ENCODE measurements at places on chromosomes 7 and 10.

DNA sequence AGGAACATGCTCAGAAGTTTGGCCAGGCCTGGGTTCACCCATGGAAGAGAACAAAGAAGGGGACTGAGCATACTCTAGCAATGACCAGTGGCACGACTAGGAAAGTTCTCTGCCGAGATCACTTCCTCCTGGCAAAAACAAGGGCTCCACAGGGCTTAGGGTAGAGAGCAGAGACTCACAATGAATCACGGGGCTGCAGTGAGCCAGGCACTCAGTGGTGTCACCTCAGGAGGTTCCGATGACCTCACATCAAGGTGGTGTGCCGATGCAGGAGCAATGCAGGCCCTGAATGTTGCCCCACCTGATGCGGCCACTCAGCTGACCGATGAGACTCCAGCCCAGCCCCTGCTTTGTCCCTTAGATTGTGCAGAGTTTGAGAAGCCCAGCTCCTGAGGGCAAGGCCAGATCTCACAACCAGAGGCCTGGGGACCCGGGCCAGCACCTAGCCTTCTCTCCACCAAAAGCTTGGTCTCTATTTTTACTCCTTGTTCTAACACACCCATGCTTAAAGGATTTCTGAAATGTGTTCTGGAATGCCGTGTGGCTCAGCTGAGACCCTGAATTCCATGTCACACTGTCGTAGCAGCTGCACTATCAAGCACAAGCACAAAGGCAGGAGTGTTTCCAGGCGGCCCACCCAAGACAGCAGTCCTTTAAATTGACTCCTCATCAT, 60.9 kb downstream of the COBL start:
- DNase-seq: no peak

- DNase-seq: peak; percentile 77
Observed at GRCh38 chr7:24979863-24980533, at the start of gene OSBPL3. Gene OSBPL3, minus strand, starts transcription at chr7:24980178. Its CDS starts 87,706 bp downstream, at chr7:24892472.

DNA sequence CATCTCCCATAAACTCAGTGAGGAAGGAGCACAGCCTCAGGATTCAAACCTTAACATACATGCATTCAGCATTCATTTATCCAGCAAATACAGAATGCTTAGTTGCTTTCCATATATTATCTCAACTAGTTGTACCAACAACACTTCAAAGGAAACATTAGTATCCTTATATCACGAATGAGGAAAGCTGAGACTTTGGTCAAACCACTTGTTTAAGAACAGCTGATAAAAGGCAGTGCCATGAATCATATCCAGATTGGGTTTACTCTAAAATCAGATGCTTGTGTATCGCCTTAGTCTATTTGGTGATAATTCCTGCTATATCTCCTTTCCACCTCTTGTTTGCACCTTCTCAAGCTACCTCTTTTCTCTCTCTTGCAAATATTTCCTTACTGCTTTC, 1.9 kb upstream of the CPED1 start:
- DNase-seq: no peak

- no peak for DNase-seq
Observed at GRCh38 chr10:26715137-26715487, 17.6 kb downstream of the PDSS1 start.

DNA sequence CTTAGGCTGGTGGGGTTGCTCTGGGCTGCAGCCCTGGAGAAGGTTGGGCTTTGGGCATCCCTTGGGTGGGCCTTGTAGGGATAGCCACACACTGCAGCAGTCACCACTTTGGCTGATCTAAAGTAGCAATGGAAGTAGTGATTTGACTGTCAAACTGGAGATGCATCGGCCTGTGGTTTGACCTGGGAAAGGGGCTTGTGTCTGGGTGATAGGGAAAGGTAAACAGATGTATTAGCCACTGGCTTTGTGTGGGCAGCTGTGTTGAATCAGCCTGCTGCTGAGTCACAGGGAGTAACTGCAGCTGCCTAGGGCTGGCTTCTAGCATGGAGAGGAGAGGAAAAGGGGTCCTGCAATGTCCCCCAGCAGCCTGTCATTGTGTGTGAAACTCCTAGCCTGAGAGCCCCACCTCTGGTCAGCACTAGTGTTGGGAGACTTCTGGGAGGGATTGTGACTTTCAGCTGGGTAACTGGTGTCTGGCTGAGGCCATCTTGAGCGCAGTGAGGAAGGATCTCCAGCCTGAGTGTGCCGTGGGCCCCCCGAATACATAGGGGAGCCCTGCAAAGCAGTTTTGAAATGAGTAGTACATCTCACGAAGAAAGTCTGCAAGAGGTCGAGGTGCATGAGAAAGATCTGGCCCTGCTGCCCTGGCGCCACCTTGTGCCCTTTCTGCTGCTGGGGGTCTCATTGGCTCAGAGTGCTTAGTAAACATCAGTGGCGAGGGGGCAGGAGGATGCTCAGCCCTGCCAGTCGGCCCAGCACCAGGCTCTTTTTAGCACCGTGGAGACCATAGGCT, 117.3 kb downstream of the FANK1 start:
- no peak for DNase-seq

DNA sequence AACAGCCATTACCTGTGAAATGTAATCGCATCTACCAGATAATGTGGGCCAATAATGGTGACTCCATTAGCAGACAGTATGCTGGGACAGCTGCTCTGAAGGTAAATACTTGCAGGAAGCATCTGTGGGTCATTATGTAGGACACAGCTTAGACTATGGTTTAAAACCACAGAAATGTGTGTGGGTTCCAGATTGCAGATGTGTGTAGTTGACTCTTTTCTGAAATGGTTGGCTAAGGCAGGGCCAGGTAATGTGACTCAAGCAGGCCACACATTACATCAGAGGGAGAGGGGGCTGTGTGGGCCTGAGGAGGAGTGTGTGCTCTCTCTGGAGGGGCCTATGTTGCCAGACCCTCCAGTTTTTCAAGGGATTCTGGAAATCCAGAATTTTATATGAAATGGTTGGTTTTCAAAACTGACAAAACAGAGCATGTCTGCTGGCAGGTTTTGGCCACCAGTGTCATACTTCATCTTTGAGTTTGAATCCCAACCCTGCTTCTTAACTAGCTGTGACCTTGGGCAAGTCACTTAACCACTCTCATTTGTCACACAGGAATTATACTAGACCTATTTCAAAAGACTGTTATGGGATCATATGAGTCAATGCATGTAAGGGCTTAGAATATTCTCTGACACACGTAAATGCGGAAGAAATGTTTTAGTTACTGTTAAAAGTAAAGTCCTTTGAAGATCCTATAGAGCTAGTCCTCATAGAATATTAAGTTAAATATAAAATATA, 64.5 kb downstream of the MCMBP start:
- no peak for DNase-seq

GRCh38 chr7:138563808-138564207, 103.7 kb downstream of the TRIM24 start:
- DNase-seq: no peak

- no peak for DNase-seq
Observed at GRCh38 chr7:117530390-117530789, 50.6 kb downstream of the CFTR start.

DNA sequence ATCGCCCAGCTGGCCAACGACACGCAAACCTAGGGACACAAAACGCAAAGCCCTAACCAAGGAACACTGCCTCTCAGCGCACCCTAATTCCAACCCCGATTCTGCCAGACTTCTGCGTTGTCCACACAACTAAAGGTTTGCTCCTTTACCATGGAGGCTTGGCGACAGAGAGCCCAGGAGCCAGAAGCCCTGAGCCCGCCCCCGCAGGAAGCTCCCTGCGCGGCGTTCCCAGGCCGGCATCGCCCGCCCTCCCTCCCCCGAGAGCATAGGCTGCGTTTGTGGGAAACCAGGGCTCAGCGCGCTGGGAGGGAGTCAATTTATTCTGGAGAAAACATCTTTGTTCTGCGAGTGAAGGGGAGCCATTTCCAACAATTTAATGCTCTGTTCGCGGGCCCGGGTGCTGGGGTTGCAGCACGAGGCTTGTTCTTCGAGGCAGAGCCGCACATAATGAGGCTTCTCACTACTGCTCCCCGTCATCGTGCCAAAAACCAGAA, 103.9 kb downstream of the GRID1 start:
- DNase-seq: peak; percentile 18

DNA sequence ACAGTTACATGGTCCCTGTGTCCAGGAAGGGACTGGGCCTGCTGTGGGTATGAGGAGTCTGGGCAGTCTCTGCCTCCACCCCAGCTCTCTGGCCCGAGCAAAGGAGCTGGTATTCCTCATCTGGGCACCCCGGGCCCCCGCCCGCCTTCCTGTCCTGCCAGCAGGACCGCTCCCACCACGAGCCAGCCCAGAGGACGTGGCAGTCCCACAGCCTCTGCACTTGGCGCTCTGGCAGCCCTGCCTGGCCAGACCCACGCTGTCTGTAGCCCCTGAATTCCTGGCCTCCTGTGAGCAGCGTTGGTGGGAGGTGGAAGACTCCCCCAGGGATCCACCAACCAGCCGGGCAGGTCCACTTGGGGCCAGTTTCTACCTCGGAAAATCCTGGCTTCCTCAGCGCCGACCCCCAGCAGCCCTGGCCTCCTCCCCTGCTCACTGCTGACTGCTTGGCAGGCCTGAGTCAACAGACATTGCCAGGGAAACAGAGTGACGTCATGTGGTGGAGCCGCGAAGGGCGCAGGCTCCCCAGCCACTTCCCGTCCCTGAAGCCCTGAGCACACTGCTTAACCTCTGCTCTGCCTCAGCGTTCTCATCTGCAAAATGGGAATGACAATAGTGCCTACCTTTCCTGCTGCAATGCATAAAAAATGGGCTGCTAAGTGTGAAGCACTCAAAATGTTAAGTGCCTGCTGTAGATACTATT, 21.6 kb upstream of the LIMK1 start:
- peak; percentile 96 for DNase-seq

- no peak for DNase-seq
Observed at GRCh38 chr10:62852961-62853702, 37.0 kb upstream of the EGR2 start.

DNA sequence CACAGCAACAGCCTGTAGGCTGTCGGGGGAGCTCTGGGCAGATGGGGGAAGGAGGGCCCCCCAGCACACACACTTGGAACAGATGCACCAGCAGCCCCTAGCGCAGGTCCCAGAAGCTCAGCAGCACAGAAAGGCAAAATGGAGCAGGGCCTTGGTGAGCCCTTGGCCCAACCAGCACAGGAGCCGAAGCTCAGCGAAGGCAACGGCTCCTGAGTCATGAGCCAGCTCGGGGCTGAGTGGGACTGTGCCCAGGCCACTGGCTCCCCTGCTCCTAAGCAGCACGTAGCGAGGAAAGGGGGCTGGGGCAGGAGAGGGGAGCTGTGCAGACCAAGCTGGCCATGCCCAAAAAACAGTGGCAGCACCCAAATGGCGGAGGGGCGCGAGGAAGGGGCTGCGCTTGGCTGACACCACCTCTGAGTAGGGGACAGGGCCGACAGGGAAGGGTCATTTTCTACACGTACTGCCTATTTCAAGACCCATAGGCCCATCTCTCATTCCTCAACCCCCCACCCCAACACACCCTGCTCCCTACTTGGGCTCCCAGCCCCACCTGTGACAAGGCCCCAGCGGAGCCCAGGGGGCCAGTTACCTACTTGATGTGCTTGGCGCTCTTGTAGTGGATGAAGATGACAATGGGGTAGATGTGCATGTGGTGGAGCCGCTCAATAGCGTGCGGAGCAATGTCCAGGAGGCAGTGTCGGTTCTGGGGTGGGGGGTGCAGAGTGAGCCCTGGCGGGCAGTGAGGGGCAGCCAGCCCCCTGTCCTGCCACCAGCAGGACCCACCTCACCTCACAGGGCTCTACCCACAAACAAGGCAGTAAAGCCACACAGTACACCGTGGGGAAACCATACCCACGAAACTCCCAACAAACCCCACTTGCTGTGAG, 132.1 kb downstream of the DLG5 start:
- DNase-seq: no peak

- peak; percentile 77 for DNase-seq
Observed at GRCh38 chr7:137967143-137968018, 34.5 kb downstream of the CREB3L2 start.

DNA sequence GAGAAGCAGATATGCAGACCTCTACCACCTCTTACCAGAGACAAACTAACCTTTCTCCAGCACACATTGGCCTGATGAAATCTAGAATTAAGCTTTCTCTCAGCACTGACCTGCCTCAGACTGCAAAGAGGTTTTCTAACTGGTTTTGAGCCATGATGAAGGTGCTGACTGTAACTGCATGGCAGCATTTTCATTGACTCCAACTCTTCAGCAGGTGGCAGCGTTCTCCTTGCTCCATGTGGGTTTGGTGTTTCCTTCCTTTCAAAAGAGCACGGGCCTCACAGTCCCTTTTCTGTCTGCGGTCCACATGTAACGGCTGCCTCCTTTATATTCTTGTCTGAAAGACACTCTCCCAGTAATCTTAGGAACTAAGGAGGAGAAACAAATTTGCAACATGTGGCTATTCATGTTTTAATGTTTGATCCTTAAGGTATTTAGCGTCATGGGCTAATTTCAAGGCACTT, 12.6 kb downstream of the KLLN start:
- no peak for DNase-seq

- DNase-seq: no peak
Observed at GRCh38 chr7:80908360-80908797, 10.5 kb downstream of the SEMA3C start.

DNA sequence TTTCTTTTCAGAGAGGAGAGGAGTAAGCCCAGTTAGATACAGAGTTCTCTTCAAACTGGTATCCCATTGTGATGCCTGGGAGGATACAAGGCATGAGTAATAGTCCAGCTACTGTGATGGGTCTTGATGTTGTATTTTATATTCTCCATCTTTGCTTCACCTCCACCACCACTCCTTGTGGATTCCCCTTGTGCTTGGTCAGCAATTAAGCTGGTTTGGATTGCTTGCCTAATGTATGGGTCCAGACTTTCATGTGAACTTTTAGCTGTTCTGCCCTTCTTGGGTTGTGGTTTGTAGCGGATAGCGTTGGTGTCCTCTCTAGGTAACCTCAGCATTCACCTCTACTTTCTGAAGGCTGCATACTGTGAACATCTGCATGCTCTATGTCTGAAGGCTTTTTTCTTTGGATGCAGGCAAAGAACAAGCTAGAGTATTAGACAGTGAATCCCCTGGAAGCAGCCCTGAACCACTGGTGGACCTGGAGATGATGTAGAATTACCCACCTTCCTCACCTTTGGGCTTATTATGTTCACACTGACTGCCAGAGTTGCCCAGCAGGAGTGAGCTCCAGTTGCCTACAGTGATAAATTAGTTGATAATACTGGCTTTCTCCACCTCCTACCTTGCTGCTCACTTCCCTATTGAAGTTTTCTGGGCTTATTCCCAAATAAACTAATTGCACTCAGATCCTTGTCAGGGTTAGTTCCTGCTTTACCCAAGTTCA, 126.5 kb upstream of the MTPN start:
- no peak for DNase-seq

GRCh38 chr10:76106611-76107010, 675.2 kb downstream of the LRMDA start:
- no peak for DNase-seq

- DNase-seq: no peak
Observed at GRCh38 chr10:72037266-72037665, 51.1 kb downstream of the SPOCK2 start.

DNA sequence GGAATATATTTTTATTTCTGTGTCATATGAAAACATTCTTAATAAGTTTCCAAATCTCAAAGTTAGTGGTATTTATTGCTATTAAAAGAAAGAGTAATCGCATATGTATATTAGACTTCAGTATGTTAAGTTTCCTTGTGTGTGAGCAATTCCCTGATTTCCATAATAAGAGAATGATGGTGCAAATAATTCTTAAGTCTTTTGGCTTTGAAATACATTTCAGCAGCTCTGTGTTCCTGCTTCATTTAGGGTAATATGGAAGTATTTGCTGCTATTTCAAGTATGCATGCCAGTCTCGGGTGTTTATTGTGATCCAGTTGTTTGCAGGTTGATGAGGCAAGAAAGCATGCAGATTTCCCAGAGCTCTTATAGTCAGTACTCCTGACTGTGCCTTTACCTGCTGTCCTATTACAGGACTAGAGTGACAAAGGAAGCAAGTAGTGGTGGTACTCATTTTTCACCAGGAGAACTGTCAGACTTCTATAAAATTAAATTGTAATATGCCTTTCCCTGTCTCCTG, 43.7 kb downstream of the FGFBP3 start:
- DNase-seq: no peak

Measured in ascending aorta (tissue), 2 donors.